Activated CD4-positive, alpha-beta T cell treated with anti-CD3 and anti-CD28 coated beads for 4 hours (primary cell): ENCODE measurements at places on chromosomes 6 and 20.
A peak's percentile ranks its signal among the peaks of the same experiment; 100 is the strongest.

DNA sequence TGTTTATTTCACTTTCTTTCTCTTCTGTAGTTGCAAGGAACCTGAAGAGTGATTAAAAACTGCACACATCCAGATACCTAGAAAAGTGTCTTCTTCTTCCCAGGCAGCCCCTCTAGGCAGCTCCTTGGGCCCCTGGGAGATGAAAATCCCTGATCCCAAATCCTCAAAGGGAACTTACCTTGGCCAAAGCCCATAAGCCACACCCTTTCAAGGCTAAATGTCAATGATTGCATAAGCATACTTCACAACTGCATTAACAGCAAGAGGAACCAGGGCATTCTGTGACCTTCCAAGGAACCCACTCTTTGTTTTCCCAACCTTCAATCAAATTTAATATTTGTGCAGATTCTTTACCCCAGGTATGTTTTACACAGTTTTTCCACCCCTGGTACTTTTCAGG is 4.4 kb upstream of the HMGN3 start:
- no peak for DNase-seq

GRCh38 chr20:25308671-25309394 is 60.9 kb downstream of the PYGB start:
- DNase-seq, result no peak

DNA sequence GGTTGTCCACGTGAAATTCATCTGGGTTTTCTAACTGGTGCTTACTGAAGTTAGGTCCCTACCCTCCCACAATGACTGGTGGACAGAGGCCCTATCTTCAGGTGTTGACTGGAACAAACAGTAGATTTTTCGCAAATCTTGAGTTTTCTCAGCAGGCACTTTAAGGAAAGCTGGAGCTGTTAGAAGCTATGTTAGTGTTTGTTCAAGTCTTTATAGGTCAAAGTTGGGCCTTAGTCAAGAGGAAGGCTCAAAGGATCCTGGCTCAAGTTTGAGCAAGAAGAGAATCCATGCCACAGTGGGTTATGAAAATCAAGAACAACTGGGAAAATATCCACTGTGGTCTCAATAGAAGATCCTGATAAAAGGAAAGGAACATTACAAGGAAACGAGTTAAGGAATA is 48.5 kb upstream of the ELOVL5 start:
- DNase-seq, result no peak

DNA sequence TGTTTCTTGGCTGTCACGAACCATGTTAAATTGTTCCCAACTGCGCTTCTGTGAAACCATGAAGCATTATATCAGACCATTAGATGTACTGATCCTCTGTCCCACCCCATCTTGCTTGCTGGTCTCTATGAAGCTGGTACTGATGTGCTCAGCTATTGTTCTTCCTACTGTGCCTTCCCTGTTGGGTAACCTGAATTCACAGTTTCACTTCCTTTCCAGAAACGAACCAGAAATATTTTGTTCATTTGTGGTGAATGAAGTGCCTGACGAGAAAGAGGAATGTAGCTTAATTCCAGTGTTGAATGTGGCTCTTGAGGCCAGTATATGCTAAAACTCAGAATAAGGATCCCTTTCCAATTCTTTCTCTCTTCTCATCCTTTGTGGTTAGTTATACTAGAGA is 58.1 kb upstream of the SNAP91 start:
- DNase-seq, result no peak

- no peak for DNase-seq
Observed at GRCh38 chr20:20002101-20002998, 14.8 kb upstream of the NAA20 start.

DNA sequence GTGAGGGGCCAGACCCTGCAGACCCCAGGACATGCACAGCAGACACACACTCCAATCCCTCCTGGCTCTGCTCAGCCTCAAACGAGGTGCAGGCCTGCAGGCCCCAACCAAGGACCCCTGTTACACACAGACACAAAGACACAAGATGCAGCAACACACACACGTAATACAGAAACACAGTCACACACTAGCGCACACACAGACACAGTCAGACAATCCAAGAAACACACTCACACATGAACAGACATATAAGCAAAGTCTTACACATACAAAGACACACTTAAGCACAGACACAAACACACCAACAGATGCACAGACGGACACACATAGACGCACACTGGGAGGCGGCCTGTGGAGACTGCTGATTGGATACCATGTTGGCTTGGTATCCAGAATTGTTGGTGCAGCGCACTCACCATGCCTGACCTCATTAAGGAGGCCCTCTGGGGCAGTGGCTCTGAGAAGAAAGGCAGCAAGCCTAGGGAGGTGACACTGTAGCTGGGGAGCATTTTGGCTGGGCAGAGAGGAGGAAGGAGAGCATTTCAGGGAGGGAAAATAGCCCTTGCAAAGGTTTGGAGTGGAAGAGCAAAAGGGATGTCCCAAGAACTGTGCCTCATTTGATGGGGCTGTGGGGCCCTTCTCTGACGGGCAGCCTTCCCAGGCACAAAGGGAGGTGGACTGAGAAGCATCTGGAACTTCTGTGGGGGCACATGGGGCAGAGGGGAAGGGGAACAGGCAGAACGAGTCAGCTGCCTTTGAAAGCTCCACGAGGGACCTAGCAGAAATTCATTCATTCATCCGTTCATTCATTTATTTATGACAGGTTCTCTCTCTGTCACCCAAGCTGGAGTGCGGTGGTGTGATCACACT is 1.4 kb upstream of the HSPA12B start:
- no peak for DNase-seq

DNA sequence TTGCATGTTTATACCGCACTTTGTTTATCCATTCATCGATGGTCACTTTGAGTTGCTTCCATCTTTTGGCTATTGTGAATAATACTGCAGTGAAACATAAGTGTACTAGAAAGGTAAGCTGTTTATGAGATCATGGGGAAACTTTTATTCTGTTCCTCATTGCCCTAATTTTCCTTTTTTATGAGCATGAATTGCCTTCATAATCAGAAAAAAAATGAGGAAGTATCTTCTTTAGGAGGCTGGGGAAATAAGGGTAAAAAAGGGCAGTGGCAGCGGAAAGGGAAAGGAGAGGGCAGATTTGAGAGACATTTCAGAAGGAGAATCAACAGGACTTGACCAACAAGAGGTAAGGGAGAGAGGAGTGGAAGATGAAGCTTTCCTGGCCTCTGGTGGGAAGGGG is 14.3 kb upstream of the SERINC3 start:
- DNase-seq, result no peak

GRCh38 chr6:13375360-13375878 is 47.1 kb upstream of the TBC1D7 start:
- peak; percentile 18 for DNase-seq

DNA sequence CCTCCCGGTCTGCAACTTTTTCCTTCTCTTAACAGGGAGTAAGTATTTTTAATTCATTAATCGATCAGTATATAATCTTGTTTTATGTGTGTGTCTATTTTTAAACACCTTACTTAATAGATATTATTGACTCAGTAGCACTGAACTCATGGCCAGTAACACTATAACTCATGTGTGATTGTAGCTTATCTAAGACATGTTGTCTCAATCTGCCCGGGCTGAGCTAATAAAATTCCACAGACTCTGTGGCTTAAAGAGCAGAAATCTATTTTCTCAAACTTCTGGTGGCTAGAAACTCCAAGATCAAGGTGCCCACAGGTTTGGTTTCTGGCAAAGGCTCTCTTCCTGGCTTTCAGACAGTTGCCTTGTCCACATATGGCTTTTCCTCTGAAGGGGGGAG is 68.8 kb upstream of the TNFAIP3 start:
- DNase-seq, result no peak

GRCh38 chr20:57013741-57014140 is 252.7 kb downstream of the BMP7 start:
- no peak for DNase-seq

- DNase-seq, result no peak
Observed at GRCh38 chr6:35008858-35009257, 119.8 kb downstream of the ANKS1A start.

DNA sequence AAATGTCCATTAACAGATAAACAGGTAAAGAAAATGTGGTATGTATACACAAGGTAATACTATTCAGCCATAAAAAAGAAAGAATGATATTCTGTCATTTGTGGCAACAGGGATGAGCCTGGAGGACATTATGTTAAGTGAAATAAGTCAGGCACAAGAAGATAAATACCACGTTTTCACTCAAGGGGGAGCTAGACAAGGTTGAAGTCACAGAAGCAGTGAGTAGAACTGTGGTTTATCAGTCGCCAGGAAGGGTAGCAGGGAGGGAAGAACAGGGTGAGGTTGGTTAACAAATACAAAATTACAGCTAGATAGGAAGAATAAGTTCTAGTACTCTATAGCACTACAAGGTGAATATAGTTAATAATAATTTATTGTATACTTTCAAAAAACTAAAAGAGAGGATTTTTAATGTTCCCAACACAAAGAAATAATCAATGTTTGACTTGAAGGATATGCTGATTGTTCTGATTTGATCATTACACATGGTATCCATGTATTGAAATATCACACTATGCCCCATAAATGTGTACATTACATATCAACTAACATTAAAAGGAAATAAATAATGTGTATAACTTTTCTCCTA is 21.1 kb downstream of the RTN4IP1 start:
- DNase-seq, result no peak

GRCh38 chr6:40912158-40912946 is 126.7 kb downstream of the UNC5CL start:
- DNase-seq, result no peak

DNA sequence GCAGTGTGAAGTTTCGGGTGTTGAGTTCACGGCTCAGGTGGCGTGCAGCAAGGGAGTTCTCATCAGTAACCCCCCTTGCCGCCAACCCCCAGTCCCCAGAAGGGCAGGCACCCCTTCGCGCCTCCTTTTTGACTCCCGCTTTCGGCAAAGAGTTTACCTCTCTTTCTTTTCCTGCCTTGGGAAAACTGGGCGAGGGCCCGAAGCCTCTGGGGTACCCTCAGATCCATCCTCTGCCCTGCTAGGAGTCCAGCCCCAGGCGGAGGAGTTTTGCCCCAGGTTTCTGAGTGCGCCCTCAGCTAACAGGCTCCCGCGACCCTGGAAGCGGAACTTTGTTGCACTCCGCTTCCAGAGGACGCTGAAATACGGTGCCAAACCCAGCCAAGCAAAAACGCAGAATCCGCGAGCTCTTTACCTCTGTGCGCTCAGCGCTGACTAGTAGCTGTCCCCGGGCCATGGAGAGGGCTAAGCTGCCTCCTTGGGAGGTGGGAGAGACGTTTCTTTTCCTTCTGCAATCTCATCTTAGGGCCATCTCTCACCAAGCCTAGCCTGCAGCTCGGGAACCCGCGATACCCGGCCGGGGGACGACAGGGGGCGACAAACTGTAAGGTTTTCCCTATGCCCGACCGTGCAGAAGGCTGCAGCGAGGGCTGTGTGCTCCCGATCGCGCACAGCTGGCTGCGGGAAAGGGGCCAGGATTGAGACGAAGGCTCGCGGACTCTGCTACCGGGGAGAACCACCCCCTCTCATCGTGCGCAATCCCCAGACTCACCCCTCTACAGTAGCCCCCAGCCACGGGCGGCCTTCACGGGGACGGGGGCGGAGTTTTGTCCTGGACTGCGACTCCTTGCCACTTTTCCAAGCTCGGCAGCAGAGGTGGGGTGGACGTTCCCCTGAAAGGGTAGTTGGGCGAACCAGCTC is 2.7 kb upstream of the PAX1 start:
- DNase-seq, result no peak

DNA sequence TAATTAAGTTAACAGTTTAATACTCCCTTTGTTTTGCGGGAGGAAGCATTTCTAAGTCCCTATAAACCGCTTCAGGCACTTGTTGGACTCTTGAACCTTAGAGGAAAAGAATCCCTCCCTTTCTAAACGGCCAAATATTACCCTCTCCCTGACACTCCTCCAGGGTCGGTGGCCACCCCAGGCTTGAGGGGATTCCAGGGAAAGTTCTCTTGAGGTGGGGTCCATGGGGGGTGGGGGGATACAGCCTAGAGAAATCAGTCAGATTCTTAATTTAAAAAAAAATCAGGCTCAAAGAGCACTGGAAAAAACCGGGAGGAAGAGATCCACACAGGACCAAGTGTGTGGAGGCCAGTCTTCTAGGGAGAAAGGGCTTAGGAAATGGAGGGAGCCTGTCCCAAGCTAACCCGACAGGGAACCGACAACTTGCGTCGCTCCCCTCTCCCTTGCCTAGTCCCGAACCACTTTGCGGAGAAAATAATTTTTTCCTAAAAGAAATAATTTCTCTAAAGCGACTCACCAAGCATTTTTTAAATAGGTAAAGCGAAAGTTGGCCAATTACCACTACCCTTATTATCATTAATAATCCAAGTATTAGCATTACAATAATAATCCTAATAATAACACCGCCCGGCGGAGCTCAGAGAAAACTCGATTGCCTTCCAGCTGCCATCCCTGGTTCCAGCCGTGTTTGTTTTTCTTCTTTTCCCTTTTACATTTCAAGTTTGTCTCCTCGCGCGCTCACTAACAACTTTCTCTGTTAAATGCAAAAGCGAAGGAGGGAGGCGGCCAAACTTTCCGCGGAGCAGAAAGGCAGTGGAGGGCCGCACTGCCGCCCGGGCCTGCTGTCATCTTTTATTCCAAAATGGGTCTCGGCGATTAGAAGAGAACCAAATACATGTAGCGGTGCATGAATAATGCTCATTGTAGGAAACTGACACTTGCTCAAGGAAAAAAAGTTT is 4.8 kb downstream of the NR2E1 start:
- DNase-seq, result no peak

DNA sequence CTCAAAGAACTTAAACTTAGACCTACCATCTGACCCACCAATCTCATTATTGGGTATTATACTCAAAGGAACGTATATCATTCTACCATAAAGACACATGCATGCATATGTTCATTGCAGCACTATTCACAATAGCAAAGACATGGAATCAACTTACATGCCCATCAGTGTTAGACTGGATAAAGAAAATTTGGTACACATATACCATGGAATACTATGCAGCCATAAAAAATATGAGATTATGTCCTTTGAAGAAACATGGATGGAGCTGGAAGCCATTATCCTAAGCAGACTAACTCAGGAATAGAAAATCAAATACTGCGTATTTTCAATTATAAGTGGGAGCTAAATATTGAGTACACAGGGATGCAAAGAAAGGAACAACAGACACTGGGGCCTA is 166.4 kb upstream of the GLP1R start:
- no peak for DNase-seq

GRCh38 chr6:37987559-37987958 is 168.0 kb downstream of the ZFAND3 start:
- no peak for DNase-seq

- no peak for DNase-seq
Observed at GRCh38 chr6:84161190-84161589, 66.3 kb downstream of the CEP162 start.

- DNase-seq, result no peak
Observed at GRCh38 chr20:48282591-48283228, 497.4 kb upstream of the SULF2 start.

DNA sequence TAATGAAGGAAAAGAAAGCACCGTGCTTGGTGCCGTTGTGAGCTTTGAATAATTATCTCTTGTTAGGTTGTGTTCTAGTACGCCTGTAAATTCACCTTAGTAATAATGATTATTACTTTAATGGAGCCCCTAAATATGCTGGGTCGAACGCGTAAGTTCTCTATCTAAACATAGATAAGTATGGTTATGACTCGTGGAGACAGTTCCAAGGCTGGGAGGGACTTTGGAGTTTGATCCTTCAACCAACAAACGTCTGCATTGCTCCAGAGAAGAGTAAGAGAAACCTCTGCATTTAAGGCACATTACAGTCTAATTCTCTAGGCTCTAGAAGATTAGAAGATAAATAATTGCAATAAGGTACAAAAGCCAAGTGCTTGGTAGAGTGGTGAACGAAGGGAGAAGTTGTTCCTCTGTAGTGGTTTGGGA is 514 bp downstream of the ACOT13 start:
- peak; percentile 4 for DNase-seq

- DNase-seq, result no peak
Observed at GRCh38 chr6:6942831-6943230, 164.9 kb upstream of the RREB1 start.
